ENCODE measurements at places on chromosomes 4 and X. TPM values are rescaled to one million over a fixed set of nuclear protein-coding genes. Genes with fewer than 3 reads are reported as not detected.

Gene CCDC160
- not detected for total RNA-seq

Gene TMSB15C
- total RNA-seq: 10.9 TPM

Gene SLC4A4
- total RNA-seq: not detected

Gene PPP2R2C
- 0.39 TPM for total RNA-seq

Gene RAB40A
- not detected for total RNA-seq

Gene NDST3
- 8.3 TPM for total RNA-seq

Gene C4orf50
- under 0.01 TPM for total RNA-seq

Gene NPY5R
- not detected for total RNA-seq

Gene PNMA6A
- 1.0 TPM for total RNA-seq

Gene MID2
- total RNA-seq: 38.1 TPM

Gene ETDB
- total RNA-seq: not detected

Gene PGAM4
- not detected for total RNA-seq

Gene FAM9C
- not detected for total RNA-seq

Gene OPRPN
- not detected for total RNA-seq

Gene F11
- not detected for total RNA-seq

Gene SGMS2
- 53.0 TPM for total RNA-seq

Gene SNCA
- 116 TPM for total RNA-seq

Gene HPGD
- not detected for total RNA-seq

All from dermis microvascular lymphatic vessel endothelial cell (primary cell).